ENCODE measurements at places on chromosomes 5 and 9.

- DNase-seq = no peak
Measured at GRCh38 chr9:27404661-27405060, 107.7 kb upstream of the EQTN start.

GRCh38 chr9:131478421-131478868 is 24.3 kb upstream of the POMT1 start:
- DNase-seq = peak; percentile 38

- no peak for DNase-seq
Measured at GRCh38 chr5:142600611-142601358, 85.1 kb downstream of the FGF1 start.

DNA sequence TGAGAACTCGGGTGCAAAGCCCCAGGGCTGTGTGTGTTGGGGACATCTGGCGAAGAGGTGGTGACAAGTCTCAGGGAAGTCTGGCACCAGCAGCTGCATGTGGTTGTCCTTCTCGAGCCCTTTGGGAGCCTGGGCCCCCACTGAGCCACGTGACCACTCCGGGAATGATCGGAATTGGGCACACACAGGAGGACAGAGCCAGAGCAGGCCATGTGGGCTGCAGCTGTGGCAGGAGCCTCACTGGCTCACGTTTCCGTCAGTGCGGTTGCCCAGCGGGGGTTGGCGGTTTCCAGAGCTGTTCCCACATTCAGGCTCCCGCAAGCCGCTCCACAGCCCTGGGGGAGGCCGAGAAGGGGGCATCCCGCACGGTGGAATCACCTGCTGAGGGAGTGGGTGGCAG is 6.8 kb upstream of the CEL start:
- DNase-seq = no peak

- no peak for DNase-seq
Measured at GRCh38 chr5:1054799-1055775, 46.5 kb downstream of the NKD2 start.

DNA sequence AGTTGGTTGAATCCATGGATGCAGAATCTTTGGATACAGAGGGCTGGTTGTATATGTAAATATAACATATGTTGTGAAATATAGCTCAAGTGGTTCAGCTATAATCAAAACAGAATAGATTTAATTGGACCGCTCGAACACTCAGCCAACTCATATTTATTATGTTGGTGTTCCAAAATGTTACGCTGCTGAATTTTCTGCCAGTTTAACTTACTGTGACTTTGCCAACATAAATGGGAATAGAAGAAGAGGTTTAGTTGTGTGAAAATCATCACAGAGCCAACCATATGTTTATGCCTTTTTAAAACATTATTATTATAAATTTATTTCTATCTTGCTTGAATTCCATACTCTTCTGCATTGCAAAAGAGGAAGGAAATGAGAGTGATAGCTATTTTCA is 178.2 kb upstream of the FBXL7 start:
- DNase-seq = no peak

GRCh38 chr5:94217216-94217615 is 401.2 kb downstream of the KIAA0825 start:
- no peak for DNase-seq

DNA sequence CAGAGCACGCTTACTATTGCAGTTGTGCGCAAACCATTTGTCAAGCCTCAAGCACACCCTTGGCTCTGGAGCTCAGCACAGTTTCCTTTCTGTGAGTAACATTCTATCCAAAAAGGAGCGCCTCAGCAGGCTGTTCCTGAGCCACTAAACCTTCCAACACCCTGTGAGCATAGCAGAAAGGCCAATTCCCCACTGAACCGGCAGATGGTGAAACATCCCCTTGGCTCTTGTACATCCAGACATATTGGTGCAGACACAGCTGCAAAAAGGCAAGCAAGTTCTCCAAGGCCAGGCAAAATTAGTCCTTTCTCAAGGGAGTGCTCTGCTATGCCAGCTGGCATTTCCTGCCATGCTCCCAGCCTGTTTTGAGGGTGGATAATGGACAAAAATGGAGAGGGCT is 44.1 kb upstream of the CEMIP2 start:
- DNase-seq = no peak

GRCh38 chr9:94270009-94270408 is 10.9 kb downstream of the ZNF169 start:
- DNase-seq = no peak

- no peak for DNase-seq
Measured at GRCh38 chr9:73680831-73681230, 529.2 kb downstream of the ANXA1 start.

- no peak for DNase-seq
Measured at GRCh38 chr5:52759331-52759730, 28.4 kb upstream of the ITGA1 start.

GRCh38 chr5:138139781-138140090 is 508 bp upstream of the NME5 start:
- no peak for DNase-seq

GRCh38 chr5:115842089-115842935 is 577 bp downstream of the AP3S1 start:
- DNase-seq = no peak

GRCh38 chr9:93182572-93182971 is 1.4 kb upstream of the WNK2 start:
- DNase-seq = no peak

DNA sequence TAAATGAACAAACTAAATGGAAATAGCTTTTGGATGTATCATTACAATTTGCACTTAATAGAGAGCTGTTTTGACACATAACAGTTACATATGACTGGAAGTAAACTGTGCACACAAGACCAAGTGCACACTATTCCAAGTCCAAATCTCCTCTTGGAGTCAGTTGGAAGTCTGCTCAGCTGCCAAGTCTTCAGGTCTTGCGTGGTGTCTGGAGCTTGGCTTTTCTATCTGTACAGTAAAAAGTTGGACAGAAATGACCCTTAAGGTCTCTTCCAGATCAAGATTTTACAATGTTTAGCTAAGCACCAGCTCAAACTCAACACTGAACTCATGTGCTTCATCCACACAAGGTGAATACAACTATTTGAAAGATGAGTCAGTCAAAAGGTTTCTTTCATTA is 456.9 kb downstream of the RASEF start:
- DNase-seq = no peak

DNA sequence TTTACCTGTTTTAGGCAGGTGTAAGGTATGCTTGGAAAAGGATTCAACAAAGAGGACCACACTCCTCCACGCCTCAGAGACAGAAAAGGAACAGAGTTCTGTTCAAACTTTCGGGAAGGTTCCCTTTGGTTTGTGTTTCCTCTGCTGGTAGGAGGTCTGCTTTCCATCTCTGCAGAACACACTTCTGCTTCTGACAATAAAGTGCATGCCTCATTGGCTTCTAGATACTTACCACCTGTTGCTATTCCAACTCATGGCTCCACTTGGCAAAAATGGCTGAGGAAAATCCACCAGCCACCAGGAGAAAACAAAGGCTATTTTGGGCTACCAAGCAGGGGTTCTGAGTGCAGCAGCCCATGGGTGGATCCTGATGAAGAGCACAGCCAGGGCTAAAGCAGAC is 112.7 kb downstream of the NRG2 start:
- no peak for DNase-seq

DNA sequence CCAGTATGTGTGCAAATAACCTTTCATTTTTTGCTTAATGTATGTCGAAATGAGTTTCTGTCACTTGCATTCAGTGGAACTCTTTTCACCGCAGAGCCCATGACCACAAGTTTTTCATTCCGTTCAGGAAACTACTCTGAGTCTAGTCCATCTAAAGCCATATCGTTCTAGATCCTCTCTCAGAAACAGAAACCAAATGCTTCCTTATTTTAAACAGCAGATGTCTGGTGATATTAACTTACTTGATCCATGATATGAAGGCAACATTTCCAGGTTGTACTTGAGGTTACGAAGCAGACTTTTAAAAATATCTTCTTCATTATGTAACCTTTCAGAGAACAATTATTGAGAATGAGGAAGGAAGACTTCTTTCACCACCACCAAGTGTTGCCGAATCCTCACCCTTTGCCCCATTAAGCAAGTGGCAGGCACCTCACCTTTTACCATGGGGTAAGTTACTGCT is 72.4 kb upstream of the GNAQ start:
- no peak for DNase-seq

DNA sequence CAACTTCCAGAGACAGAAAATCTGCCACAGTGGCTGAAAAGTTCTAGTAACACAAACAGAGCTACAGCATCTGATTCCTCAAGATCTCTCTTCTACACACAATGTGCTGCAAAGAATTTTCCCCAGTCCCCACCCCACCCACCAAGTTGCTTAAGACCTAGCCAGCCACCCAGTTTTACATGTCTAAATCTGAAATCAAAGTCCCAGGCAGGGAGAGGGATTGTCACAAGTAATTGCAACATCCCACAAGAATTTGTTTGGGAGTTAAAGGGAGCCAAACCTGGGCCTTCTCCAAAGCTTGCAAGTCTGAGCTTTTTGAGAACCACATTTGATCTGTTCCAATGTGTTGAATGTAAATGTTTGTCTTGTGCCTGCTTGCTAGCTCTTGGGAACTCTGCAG is 15.5 kb downstream of the IGIP start:
- no peak for DNase-seq

DNA sequence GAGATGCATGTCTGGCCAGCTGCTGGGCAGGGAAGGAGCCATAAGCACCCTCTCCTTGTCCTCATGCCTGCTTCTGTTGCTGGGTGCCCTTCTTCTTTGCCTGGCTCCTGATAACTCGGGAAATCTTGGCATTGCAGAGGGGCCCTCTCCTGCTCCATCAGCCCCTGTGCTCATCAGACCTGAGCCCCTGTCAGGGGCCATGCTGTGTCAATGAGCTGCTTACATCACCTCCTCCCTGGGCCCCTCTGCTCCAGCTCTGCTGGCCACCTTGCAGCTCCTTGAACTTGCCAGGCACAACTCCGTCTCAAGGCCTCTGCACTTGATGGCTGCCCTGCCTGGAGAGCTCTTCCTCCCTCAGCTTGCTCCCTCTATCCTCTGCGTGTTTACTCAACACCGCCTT is 194.3 kb downstream of the TTLL11 start:
- no peak for DNase-seq

DNA sequence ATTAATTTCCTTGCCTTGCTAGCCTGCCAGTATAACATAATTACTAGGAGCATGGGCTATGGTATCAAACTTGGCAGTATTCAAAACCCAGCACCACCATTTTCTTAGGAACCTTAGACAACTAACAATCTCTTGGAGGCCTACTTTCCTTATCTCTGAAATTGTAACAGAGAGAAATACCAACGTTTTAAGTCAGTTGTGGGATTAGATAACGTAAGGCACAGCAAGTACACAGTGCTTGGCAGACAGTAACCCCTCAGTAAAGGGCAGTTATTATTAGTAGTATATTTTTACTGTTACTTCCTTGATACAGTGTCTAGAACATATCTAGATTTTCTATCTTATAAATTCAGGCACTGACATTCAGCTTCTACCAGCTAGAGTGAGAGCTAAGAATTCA is 309.6 kb downstream of the ACTL7B start:
- no peak for DNase-seq

- peak; percentile 51 for DNase-seq
Measured at GRCh38 chr5:1594357-1595106, 70.8 kb upstream of the LPCAT1 start.

GRCh38 chr5:405421-405820 is 37.6 kb upstream of the EXOC3 start:
- no peak for DNase-seq

GRCh38 chr9:372128-372527 is 157.5 kb downstream of the DOCK8 start:
- DNase-seq = no peak

GRCh38 chr5:137730336-137730735 is 5.6 kb downstream of the KLHL3 start:
- DNase-seq = no peak

- DNase-seq = no peak
Measured at GRCh38 chr5:66810848-66811261, 214.7 kb downstream of the MAST4 start.
